GM19239 (cell line): ENCODE measurements at places on chromosomes 5 and 9.

- no peak for DNase-seq
Measured at GRCh38 chr9:123753016-123753415, 176.9 kb downstream of the DENND1A start.

DNA sequence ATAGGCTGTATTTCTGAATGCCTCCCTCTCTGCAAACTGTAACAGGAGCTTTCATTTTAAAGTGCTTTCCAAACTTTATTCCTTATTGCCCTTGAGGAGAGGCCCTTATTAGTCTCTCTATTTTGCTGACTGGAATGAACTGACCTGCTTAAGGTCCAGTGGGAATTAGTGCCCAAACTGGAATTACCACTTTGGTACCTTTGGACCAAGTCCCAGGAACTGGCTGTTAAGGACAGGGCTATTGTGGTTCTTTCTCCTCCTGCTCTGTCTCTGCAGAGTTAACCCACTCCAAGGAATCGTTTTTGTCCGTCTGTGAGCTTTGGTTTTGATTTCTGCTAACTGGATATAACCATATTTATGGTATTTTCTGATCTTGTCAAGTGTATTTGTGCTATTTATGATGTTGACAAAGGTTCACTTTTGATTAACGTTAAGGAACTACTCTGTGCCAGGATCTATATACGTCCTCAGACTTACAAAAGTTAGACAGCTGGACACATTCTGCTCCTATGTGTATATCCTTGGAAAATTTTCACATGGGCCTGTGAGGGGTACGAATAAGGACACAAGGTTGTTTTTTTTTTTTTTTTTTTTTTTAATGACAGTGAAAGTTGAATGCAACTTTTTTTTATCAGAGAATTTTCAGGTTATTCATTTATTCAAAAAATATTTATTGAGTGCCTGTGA, 189.1 kb upstream of the ANKRD55 start:
- DNase-seq, result no peak

GRCh38 chr5:51518607-51519006, 135.4 kb downstream of the ISL1 start:
- DNase-seq, result no peak

GRCh38 chr5:82158755-82159413, 119.3 kb downstream of the RPS23 start:
- DNase-seq, result no peak

DNA sequence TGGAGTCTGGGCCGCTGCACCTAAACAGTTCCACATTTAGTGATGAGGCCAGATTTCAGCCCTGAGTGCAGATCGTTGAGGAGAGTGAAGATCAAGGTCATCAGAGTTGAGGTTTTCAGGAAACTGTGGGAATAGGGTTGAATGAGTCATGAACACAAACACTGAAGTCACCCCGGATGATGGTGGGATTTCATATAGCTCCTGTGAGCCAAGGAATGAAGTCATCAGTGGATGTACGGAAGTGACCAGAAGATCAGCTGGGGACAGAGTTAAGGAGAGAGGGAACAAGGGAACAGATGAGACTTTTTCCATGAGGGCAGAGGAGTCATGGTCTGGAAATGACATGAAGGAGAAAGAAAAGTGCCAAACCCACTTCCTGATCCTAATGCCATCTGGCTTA, 36.5 kb downstream of the PALM2AKAP2 start:
- DNase-seq, result no peak

GRCh38 chr9:93683331-93684134, 107.1 kb downstream of the PHF2 start:
- DNase-seq, result no peak

GRCh38 chr9:134455934-134456755, 129.9 kb downstream of the RXRA start:
- DNase-seq, result peak; percentile 47

DNA sequence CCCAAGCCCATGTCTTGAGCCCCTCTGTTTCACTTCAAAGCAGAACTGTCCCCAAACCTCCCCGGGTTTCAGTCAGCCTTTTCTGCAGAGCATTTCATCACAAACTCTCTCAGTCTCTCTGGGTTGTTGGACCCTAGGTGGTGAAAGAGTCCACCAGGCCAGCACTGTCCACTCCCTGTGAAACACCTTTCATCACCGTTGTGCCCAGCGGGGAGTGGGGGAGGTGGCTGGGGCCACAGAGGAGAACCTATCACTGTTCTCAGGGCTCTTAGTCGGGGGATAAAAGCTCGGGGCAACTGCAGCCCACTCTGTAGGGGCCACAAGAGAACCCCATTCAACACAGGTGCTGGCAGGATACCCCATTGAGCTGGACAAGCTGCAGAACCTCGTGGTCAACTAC, 5.4 kb upstream of the RABL6 start:
- no peak for DNase-seq

GRCh38 chr5:107563959-107564544, 106.7 kb downstream of the EFNA5 start:
- no peak for DNase-seq

- no peak for DNase-seq
Measured at GRCh38 chr5:174490728-174491127, 233.7 kb upstream of the MSX2 start.

- DNase-seq, result no peak
Measured at GRCh38 chr5:7676455-7676854, 174.5 kb downstream of the CFAP90 start.

GRCh38 chr5:179225387-179225786, 119.9 kb downstream of the ADAMTS2 start:
- DNase-seq, result no peak

DNA sequence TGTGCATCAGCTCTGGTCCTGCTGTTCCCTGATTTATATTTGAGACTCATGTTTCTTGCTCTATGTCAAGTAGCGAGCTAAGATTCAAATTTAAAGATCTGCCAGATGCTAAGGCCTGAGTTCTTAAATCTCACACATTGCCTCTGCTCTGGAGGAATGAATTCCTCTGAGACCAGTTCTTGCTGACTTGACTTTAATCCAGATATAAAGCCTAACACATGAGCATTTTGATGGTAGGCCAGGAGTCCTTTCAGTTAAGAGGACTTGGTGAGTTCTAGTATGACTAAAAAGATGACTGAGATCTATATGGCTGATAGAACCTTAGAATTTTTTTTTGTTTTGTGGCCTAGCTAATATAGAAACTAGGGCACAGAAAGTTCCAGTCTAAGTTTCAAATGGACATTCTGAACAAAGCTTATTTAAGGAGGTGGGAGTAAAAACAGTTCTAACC, 1.3 kb upstream of the INIP start:
- DNase-seq, result no peak

GRCh38 chr5:5643481-5643880, 221.0 kb downstream of the ICE1 start:
- no peak for DNase-seq

DNA sequence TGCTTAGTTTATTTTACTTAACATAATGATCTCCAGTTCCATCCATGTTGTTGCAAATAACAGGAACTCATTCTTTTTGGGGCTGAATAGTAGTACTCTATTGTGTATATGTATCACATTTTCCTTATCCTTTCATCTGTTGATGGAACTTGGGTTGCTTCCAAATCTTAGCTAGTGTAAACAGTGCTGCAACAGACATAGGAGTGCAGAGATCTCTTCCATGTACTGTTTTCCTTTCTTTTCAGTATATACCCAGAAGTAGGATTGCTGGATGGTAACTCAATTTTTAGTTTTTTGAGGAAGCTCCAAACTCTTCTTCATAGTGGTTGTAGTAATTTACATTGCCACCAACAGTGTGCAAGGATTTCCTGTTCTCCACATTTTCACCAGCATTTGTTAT, 138.8 kb upstream of the POC5 start:
- DNase-seq, result no peak

DNA sequence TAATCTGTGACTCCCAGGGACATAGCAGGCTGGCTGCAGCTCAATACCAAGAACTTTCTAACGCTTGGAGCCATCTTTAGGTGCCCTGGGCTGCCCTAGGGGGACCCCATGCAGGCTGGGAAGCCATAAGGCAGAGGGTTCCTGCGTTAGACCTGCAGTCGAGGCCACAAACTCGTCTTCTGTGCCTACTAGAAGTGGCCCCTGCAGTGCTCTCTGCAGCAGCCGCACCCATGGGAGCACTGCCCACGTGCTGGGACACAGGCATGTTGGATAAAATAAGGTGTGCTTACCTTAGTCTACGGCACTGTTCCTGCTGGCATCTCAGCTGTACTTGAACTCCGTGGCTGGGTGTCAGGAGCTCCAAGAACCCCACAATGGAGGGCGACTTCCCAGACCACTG, 9.4 kb downstream of the TOR1B start:
- DNase-seq, result no peak

DNA sequence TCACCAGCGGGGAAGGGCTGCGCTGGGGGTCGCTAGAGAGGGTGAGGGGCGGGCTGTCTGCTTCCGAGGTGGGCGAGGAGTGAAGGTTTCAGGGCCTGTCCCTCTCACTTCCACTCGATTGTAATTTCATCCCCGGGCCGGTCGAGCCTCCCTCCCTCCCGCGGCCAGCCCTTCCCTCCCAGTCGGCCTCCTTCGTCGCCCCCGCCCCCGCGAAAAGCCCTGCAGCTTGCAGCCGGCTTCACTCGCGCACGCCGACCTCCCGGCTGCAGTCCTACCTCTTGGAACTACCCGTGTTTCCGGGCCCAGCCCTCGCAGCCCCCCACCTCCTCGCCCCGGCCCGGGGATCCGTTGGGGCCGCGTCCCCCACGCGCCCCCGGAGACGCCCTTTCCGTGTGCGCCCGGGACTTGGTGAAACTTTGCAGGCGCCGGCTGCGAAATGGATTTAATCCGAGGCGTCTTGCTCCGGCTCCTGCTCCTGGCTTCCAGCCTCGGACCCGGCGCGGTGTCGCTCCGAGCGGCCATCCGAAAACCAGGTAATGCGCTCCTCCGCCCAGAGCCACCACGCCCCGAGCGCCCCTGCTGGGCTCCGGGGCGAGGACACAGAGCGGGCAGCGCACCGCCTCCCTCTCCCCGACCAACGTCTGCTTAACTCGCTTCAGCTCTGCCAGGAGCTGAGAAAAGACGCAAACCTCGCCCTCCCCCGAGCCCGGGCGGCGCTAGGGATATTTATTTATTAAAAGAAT, at the start of gene EGFLAM:
EGFLAM (plus strand) TSS at position 241 of the 743 bp plus-strand sequence; CDS start at position 437, 196 bp downstream.
- no peak for DNase-seq

GRCh38 chr5:124180299-124180874, 566.1 kb downstream of the ZNF608 start:
- DNase-seq, result no peak

GRCh38 chr5:137621861-137622823, 113.7 kb downstream of the KLHL3 start:
- no peak for DNase-seq

DNA sequence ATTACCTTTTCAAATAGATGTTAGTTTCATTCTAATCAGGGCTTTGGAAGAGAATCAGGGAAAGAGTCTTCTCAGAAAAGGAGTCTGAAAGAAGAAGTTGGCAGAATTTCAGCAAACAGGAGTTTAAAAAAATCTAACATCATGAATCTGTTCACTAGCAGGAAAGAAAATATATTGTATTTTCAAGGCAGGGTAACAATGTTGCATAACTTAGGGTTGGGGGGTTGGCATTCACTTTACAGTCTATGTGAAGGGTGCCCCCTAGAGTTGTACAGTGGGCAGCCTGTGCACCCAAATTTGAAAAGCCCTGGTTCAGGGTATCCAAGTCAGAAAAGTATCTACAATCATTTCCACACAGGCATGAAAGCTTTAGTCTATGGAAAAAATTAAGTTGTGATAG, 348.4 kb upstream of the SLC30A5 start:
- no peak for DNase-seq

GRCh38 chr5:129400395-129400983, 59.6 kb upstream of the ADAMTS19 start:
- no peak for DNase-seq

DNA sequence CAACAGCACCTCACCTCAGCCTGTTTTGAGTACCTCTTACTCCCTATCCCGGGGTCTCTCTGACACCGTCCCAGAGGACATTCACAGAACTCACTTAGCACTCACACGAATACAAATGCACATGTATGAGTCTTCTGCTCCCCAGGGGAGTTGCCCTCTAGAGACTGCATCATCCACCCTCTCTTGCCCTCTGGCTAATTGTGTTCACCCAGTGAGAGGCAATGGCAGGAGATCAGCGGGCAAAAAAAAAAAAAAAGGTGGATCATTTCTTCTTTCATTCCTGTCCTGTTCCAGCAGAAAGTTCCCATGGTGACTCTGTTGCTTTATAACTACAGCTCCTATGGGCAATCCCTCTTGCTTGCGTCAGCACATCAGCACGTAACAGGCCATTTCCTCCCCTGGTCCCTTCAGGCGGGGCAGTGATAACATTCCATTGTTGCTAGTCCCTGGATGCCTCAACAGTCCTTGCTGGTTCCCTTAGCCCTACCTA, 23.5 kb upstream of the SNX2 start:
- no peak for DNase-seq

DNA sequence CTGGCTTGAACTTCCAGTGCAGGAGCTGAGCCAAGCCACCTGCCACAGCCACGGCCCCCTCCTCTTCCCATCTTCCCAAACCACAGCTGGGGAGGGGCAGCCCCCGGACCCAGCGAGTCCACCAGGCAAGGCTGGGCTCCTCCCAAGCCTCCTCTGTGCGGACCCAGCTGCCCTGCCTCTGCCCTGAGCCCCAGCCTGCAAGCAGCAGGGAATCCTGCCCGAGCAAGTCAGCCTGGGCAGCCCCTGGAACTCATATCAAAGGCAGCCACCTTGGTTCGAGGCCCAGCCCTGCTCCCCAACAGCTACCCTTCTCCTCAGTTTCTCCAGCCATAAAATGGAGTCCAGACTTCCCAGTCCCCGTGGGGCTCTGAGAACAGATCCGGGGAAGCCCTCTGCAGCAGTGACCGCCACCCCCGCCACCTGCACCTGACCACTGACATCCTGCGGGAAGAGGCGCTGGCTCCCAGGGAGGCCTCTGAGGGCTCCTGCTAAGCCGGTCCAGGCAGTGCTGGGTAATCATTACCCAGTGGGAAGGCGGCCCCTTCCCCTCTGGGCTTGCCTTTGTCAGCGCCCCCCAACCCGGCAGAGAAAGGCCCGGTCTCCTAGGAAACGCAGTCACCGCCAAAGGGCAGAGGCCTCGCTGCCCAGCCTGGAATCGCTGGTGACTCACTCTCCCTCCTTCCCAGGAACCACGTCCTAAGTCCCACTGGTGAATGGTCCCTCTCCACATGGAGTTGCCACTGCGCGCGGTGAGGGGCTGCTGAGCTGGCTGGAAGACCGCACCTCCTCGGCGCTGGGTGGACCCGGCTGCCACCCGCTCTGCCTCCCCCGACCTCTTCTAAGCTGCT, 1.5 kb downstream of the VAV2 start:
- no peak for DNase-seq

GRCh38 chr5:169051351-169051750, 249.6 kb downstream of the SLIT3 start:
- no peak for DNase-seq

GRCh38 chr5:181265092-181265671, 4.2 kb upstream of the TRIM52 start:
- no peak for DNase-seq
